ENCODE measurements at places on chromosomes 16 and 17. TPM values are rescaled to one million over a fixed set of nuclear protein-coding genes. Genes with fewer than 3 reads are reported as not detected.

The EPN3 gene
- total RNA-seq, result not detected

The CACNA1G gene
- total RNA-seq, result not detected

DNA sequence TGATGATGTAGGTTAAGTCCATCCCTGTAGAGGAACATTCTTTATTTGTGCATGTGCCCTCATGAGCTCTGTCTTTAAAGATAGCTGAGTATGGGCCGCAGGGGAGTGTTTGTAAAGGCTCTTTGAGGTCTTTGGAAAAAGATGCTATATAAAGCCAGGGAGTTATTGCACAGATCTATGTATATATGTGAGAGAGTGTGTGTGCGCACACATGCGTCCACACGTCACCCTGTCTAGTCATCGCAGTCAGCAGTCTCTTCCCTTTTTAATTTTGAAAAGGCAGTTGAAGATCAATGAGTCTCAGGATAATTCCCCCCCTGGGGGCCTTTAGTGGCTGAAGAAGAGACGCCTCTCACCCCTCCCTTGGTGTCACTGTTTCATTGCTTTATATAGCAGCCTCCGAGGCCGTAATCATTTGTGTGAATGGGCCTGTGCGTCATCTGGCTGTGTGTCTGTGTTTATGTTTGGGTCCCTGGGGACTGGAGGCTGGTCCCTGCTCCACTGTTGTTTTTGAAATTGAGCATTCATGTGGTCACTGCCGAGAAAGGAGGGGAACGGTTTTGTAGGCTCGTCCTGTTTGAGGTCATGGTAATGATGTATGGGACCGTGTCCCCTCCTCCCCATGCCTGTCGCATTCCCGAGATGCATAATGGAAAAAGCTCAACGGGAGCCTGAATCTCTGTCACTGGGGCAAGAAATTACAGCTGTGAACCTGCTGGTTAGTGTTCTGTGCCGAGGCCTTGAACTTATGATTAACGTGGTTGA is 143.9 kb downstream of the SNX29 start:
- no peak for DNase-seq

DNA sequence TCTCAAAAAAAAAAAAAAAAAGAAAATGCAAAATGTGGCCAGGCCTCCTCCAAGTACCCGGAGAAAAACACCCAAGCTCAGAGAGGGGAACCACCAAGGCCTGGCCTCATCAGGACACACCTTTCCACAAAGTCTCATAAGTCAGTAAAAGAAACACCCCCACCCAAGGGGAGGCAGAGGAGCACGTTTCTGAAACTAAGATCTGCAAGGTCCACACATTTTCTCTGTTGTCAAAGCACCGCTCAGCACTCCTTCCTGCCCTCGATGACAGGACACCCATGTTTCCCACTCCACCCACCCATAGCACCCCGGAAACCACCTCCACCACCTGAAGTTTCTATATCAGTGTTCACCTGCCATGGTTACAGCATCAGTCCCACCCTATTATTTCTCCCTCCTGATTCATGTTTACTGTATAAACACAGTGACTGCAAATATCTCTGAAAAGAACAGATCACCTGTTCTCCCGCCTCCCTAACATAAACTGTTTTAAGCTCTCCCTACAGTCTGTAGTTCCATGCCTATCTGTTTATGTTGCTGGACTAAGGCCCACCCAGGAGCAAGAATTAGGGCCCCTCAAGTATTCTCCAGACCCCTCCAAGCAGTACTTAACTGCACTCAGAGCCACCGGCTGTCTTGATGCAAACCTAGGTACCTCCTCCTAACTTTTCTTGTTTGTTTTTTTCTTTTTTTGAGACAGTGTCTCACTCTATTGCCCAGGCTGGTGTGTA is 2.0 kb downstream of the CORO7 start:
- DNase-seq, result no peak

DNA sequence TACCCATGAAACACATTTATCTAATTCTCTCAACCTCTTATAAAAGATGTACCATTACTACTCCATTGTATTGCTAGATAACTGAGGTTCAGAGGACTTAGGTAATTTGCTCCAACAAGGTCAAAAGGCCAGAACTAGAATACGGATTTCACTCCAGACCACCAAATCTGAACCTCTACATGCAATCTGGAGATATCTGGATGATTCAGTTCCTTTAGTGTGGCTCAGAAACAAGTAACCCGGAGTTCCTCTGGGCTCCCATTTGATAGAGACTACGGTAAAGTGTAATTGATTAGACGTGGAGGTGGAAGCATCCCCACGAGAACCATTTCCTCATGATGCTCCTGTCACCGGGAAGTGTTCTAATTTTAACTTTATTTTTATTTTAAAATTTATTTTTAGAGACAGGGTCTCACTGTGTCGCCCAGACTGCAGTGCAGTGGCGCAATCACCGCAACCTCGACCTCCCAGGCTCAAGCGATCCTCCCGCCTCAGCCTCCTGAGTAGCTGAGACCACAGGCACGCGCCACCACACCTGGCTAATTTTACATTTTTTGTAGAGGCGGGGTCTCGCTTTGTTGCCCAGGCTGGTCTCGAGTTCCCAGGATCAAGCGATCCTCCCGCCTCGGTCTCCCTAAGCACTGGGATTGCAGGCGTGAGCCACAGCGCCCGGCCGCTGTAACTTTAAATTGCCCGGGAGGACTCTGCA is 608 bp upstream of the COX10 start:
- no peak for DNase-seq

DNA sequence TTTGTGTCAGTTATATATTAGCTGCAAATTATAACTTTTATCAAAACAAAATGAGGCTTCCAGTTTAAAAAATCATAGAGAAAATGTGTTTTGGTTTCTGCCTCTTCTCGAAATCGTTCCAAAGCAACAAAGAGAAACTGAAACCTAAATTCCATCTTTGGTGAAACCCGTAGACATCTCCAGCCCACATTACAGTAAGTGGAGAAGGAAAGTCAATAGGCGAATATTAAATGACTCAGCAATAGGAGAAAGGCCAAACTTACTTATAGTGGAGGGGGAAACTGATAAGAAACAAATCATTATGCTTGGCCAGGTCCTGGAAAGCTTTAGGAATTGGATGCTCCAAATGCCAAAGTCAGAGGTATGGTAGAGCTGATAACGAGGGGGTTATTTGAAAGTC is 103.0 kb upstream of the SHISA6 start:
- DNase-seq, result no peak

Measured in lung microvascular endothelial cell (primary cell).